NCI-H526 treated with DMSO at 0.1 percent for 48 hours (cell line): ENCODE measurements at places on chromosomes 13 and 19.

- no peak for DNase-seq
Observed at GRCh38 chr19:12872255-12872654, 9.0 kb downstream of the DNASE2 start.

DNA sequence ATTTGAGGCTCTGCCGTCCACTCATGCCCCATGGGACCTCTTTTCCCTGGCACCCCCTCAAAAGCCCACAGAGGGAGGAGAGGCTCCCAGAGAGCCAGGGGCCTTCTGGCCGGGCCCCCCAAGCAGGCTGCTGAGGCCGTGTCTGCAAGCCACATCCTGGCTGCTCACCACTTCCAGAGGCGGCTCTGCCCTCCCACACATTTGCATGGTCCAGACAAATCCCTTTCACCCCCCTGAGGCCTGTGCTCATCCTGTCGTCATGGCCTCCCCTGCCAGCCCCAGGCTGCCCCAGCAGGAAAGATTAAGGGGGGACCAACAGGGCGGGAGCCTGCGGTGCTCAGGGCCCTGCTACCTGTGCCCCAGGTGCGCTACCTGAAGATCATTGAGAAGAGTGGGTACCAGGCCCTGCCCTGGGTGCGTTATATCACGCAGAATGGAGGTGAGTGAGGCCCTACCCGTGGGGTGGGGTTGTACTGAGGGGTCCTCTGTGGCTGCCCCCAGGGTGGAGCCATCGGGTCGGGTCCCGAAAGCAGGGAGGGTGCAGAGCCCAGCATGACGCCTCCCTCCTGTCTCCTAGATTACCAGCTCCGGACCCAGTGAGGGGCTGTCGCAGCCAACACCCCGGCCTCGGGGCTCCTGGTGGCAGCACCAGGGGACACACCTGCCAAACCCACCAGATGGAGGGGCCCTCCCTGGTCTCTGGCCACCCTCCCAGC lies 36.3 kb downstream of the AP1M1 start:
- DNase-seq, result no peak

GRCh38 chr13:32940601-32941000 lies 75.6 kb upstream of the KL start:
- DNase-seq, result no peak

GRCh38 chr19:19606021-19606420 lies 12.5 kb downstream of the PBX4 start:
- DNase-seq, result no peak

DNA sequence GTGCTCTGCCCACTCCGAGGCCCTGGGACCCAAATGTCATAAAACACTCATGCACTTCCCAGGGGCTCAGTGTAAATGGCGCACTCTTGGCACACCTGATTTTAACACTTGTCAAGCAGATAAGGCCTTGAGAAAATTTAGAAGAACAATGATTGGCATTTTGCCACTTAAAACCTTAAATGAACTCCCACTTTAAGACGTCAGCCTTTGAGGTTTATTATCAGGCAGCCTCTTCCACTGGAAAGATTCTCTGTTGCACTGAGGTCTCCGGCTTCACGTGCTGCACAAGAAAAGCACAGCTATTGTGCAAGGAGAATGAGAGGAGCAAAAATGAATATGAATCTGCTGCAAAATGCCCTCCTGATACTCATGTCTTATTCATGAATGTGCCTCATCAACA lies 38.5 kb upstream of the ATP11A start:
- no peak for DNase-seq

DNA sequence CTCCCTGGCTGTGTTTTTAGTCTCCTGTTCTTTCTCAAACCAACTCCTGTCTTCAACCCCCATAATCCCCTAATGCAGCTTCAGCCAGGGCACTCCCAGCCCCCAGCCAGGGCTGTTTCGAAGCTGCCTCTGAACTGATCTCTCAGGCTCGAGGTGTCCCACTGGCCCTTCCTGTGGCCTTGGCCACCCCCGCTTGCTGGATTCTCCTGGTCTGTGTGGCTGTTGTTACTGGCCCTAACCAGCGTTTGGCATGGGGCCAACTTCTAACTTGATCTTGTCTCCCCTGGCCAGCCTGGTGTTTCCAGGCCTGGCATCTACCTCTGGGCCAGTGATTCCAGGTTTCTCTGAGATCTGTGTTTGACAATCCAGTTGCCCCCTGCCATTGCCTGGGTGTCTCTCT lies 11.0 kb downstream of the XAB2 start:
- DNase-seq, result no peak

GRCh38 chr13:98549006-98549727 lies 27.7 kb downstream of the STK24 start:
- DNase-seq, result no peak

GRCh38 chr19:8361921-8362793 lies 1.8 kb upstream of the ANGPTL4 start:
- no peak for DNase-seq

DNA sequence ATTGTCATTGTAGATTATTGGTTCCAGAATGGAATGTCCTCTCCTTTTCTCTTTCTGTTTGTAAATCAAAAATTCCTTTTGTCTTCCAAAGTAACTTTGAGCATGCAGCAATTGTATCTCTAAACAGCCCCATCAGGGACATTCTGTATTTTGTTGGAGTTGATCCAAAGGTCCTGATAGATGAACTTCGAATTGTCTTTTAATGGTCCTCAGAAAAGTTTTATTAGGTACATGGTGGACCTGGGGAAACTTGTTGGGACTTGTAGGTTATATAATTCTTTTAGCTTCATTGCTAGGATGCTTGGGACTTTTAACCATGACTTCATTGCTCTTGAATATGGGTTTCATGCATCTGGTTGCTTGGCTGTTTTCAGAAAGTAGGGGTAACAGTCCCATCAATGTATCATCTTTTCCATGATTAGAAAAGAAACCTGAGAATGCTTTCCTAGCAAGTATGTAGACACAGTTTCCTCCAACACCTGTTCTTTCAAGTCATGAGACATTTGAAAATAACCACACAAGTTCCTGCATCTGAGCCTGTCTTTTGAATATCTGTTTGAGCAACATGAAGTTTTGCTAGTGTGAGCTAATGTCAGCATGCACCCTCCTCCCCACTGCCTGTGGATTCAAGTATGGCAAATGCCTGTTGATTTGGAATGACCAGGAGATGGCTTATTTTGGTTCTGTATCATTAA lies 413.1 kb downstream of the KCNRG start:
- DNase-seq, result no peak

DNA sequence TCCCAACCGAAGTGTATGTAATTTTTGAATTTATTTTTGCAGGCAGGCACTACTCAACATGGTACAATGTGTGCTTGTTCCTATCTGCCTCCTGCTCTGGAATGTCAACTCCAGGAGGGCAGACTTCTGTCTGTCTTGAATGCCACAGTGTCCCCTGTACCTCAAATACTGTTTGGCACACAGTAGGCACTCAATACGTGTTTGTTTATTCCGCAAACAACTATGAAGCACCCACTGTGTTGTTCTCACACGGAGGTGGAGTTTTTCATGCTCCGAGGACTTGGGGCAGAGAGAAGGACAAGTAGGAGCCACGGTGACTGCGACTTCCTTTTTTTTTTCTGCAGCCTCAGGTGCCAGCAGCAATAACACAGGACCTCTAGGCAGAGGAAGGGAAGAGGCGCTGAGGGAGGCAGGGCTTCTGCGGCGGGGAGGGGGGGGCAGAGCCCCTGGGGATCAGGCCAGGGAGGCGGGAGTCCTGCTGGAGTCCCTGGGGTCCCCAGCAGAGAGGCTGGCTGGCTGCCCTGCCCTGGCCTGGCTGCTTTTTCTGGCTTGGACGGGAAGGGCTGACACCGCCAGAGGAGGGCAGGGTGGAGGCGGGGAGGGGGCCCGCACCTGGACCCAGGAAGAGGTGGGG lies 29.3 kb upstream of the TNFAIP8L1 start:
- no peak for DNase-seq

DNA sequence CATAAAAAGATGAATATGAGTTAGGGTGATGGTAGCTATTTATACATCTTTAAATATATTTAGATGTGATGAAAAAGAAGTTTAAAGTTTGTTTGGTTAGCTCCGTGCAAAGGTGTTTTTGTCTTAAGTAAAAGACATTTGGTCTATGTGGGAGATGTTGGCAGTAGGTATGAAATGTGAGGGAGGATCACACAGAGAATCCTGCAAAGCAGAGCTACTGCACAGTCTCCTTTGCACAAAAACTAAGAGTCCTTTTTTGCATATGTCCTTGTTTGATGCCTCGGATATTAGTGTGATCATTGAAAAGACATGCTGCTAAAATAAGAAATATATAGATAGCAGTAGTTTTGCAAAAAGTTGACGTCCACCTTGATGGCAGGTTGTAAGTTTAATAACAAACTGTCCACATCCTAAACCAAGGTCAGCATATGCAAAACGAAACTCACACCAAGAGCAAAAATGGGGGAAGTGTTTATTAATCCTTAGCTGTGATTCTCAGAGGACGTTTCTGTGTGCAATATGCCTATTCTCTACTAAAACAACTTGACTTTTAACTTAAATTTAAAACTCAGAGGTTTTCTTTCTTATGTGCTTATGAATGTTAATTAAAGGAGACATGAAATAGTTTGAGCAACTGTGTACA lies 870.1 kb downstream of the PCDH9 start:
- no peak for DNase-seq

- no peak for DNase-seq
Observed at GRCh38 chr19:32576790-32577189, 4.2 kb upstream of the PDCD5 start.

GRCh38 chr13:33578786-33579185 lies 239.2 kb upstream of the RFC3 start:
- no peak for DNase-seq

DNA sequence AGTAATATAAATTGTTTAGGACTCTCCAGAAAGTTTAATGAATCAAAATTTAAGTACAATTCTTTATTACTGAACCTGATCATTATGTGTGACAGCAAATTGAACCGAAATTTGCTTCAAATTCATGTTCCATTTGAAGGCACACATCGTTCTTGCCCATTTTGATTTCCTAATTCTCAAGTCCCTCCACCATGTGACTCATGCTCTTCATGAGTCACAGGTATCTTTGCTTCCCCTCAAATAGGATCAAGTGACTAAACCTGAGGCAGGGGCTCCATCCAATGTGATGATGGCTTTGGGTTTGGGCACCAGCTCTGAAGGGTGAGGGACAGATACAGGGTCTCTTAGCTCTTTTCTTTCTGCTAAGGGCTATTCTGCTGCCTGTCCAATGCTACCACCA lies 86.1 kb downstream of the THSD1 start:
- no peak for DNase-seq

DNA sequence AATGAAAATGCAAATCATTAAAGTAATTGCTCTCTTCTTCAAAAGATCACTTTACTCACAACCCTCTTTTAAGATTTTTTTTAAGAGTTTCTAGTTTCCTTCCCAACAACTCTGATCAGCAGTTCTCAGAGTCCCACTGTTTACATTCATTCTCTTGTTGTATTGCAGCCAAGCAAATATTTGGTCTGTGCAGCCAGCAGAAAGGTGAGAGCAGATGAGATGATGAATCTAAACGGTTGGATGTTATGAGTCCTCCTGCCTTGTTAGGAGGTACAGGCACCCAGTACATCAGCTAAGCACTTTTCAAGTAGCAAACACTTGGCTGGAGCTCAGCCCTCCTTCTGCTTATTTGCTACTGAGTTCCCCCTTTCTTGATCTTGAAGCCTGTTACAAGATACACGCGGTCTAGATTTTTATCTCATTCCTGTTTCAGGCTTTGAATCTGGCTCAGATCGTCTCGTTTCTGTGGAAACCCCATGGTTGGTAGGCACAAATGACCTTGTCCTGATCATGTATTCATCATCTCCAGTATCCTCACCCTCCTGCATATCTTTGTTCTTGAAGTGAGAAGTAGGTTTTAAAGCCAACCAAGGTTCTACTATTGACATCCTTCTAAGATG lies 300.7 kb downstream of the DCT start:
- peak; percentile 55 for DNase-seq

DNA sequence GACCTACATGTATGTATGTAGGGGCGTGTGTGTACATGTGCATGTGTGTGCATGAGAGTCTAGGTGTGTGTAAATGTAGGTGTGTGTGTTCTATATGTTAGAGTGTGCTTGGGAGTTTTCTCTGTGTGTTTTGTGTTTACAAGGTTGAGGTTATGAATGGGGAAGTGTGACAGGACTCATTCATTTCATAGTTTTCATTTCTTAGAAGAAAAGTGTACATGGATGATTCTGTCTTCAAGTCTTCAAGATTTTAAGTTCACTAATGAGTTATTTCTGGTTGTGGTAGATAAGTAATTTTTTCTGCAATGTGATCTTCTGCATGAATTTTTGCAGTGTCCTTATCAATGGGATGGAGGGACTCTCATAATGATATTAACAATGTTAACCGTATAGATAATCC lies 118.2 kb upstream of the SLC10A2 start:
- no peak for DNase-seq

- peak; percentile 13 for DNase-seq
Observed at GRCh38 chr13:102141625-102142472, 260.0 kb downstream of the FGF14 start.

DNA sequence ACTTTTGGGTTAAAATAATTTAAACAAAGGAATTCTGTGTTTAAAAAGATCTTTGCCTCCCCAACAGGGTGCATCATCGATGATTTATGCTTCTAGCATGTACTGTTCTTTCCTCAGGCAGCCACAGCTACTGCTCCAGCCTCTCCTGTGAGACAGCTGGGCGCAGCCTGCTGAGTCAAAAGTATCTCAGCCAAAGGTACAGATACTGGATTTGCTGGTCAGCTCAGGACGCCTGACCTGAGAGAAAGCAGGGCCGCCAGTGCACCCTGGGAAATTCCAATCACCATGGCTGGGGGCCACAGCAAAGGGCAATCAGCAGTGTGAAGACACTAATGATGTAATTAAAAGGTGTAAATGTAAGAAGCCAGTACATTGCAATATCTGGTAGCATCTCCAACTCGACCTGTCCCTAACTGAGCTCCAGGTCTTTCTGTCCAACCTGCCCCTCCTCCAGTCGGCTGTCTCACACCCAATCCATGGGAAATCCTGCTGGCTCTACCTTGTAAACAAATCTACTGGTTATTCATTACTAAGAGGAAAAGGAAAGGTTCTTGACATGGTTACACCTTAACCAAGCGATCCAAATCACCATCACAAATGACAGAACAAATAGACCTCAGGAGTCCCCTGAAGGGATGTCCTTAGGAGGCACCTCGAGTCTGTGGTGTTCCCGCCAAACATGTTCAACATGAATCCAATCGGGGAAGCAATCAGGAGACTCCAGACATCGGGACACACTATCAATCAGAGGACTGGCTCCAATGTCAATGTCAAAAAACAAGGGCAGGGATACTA lies 7.3 kb downstream of the OPA3 start:
- DNase-seq, result no peak

DNA sequence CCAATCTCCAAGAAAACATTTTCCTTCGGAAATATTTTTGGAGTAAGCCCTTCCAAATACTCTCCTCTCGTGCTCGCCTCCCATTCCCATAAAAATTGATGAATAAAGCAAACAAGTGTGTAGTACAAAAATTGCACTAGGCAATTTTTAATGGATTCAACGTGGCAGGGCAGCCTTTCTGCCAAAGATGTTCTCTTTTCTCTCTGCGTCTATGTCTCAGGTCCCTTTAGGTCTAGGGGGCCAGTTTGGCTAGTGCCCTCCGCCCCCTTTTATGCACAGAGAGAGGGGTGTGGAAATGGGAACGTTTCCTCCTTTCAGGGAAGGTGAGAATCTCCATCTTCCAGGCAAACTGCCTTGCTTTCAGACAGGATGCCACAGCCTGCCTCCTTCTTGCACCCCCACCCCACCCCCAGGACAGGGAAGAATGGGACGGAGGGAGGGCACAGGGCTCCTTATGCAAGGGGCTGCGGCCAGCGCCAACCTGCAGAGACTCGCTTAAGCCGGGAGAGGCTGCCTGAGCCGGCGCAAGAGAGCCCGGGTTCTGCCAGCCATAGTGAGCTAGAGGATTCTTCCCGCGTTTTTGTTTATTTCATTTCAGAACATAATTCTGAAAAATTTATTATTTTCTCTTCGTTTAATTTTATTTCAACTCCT lies 2.7 kb upstream of the ZIC2 start:
- peak; percentile 29 for DNase-seq

- DNase-seq, result no peak
Observed at GRCh38 chr19:12364391-12365235, 870 bp downstream of the ZNF442 start.
